H9 (cell line): ENCODE measurements at places on chromosomes 2 and 18. TPM values are rescaled to one million over a fixed set of nuclear protein-coding genes. Genes with fewer than 3 reads are reported as not detected.
A peak's percentile ranks its signal among the peaks of the same experiment; 100 is the strongest.

Gene ALKAL2
- total RNA-seq, result 0.48 and 0.68 TPM in 2 replicates

DNA sequence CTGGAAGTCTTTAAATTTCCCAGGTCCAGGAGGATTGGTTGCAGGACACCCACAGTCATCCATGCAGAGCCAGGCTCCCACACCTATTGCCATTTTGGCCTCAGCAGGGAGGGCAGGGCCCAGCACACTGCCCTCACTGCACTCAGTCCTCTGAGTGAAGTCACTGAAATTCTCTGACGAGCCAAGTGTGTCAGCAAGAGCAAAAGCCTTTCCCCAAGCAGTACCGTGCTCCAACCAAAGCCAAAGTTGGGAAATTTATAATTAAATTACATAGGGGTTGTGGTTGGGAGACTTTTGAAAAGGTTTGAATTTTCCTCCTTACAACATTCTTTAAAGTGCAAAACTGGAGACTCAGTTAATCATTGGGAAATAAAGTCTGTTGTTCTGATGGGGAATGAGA lies 98.5 kb upstream of the CD226 start:
- H3K4me3 ChIP-seq, result no peak overlapping the region

- no peak overlapping the region for H3K27ac ChIP-seq
- no peak for DNase-seq
- H3K4me1 ChIP-seq, result no peaks in the 10 kb centered on the region
- peaks cover 7% of the 10 kb centered on the region; the same call in 2 of the 3 replicates for H3K36me3 ChIP-seq
These were observed 60.1 kb upstream of the ARL4C start for GRCh38 chr2:234556848-234557573.

GRCh38 chr2:128354161-128354560 lies 35.5 kb upstream of the HS6ST1 start:
- DNase-seq, result no peak
- H3K4me3 ChIP-seq, result no peak overlapping the region
- no peak overlapping the region for H3K27ac ChIP-seq
- peaks cover 12% of the 10 kb centered on the region for H3K36me3 ChIP-seq
- H3K27me3 ChIP-seq, result no peaks in the 10 kb centered on the region
- no peaks in the 10 kb centered on the region for H3K4me1 ChIP-seq

DNA sequence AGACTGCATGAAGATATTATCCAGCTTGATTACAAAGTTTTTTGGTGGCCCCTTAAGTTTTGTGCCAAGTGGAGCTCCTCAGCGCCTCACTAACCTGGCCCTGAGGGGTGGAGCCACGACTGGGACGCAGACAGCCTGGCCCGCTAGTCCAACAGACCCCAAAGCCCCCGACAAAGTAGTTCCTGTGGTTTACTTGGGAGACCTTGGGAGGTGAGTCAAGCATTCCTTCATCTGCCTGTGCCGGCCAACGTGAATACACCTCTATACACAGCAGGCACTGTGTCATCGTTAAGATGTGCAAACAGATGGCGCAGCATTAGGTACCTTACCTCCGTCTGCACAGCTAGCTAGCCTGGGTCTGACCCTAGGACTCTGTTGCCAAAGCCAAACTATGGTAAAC lies 55.0 kb upstream of the LAMA1 start:
- H3K4me1 ChIP-seq, result no peaks in the 10 kb centered on the region
- H3K27ac ChIP-seq, result no peak overlapping the region
- H3K36me3 ChIP-seq, result no peaks in the 10 kb centered on the region
- DNase-seq, result no peak
- H3K4me3 ChIP-seq, result no peak overlapping the region

Gene ACMSD
- not detected in 2 replicates for total RNA-seq

Gene CREG2
- total RNA-seq, result 0.77 and 1.2 TPM in 2 replicates

- no peaks in the 10 kb centered on the region for H3K27me3 ChIP-seq
- H3K27ac ChIP-seq, result no peak overlapping the region
- H3K4me3 ChIP-seq, result no peak overlapping the region
These were observed 46.1 kb downstream of the SDC1 start for GRCh38 chr2:20178666-20179465.

DNA sequence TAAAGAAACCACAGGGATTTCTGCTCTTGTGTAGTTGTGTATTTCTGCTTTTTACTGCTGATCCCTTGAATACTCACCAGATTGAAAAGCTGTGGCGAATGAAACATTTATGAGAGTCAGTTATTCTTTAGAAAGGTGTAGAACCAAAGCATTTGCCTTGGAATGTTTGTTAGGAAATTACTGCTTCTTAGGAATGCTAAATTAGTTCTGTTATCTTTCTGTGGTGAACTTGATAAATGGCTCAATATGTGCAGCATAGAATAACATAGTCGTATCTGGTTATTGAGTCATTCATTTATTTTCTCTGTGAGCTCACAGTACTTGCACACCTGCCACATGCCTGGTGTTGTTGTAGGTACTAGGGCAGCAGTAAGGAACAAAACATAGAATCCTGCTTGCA lies 57.0 kb upstream of the FAM237A start:
- no peak for DNase-seq
- no peak overlapping the region for H3K4me3 ChIP-seq
- no peaks in the 10 kb centered on the region for H3K36me3 ChIP-seq
- H3K27ac ChIP-seq, result no peak overlapping the region
- no peaks in the 10 kb centered on the region for H3K27me3 ChIP-seq
- no peaks in the 10 kb centered on the region for H3K4me1 ChIP-seq

DNA sequence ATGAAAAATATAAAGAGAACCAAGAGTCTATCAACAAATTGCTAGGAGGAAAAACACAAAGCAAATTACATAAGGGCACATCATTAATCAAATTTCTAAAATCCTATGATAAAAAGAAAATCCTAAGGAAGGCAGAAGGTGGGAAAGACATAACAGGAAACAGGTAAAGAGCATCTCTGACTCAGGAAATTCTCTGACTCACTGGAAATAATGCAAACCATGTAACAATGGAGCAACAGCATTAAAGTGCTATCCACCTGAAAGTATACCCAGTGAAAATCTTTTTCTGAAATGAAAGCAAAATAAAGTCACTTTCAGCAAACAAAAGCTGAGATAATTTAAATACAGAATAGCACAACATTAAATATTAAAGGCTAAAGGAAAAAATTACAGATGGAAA lies 10.9 kb downstream of the ALK start:
- no peaks in the 10 kb centered on the region for H3K4me1 ChIP-seq
- no peaks in the 10 kb centered on the region for H3K36me3 ChIP-seq
- no peak for DNase-seq
- H3K4me3 ChIP-seq, result no peak overlapping the region

Gene ACKR3
- total RNA-seq, result 0.44 and 0.64 TPM in 2 replicates

GRCh38 chr2:10221443-10221842 lies 81.3 kb upstream of the HPCAL1 start:
- H3K4me3 ChIP-seq, result no peak overlapping the region
- DNase-seq, result no peak
- H3K36me3 ChIP-seq, result no peaks in the 10 kb centered on the region
- no peak overlapping the region for H3K27ac ChIP-seq

Gene SCN1A
- 0.13 and 0.18 TPM in 2 replicates for total RNA-seq

GRCh38 chr18:70022636-70023035 lies 75.0 kb upstream of the CD226 start:
- no peaks in the 10 kb centered on the region for H3K27me3 ChIP-seq
- no peak for DNase-seq
- H3K36me3 ChIP-seq, result peaks cover 5% of the 10 kb centered on the region; the same call in 2 of the 3 replicates
- no peak overlapping the region for H3K27ac ChIP-seq
- no peak overlapping the region for H3K4me3 ChIP-seq

DNA sequence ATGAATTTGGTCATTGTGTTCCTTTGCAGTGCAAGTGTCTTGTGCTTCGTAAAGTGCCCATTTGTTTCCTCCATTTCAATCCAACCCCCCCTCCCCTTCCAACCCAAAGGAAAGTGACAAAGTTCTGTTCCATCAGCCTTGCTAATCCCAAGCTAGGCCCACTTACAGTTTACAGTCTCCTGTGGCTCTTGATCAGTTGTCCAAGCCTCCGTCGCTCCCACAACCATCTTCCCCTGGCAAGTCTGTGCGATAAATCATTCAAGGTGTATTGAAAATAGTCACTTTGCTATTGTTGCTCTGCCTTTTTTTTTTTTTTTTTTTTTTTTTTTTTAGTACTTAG lies 6.5 kb downstream of the POU3F3 start:
- peaks cover 79% of the 10 kb centered on the region for H3K27me3 ChIP-seq
- H3K36me3 ChIP-seq, result no peaks in the 10 kb centered on the region
- no peak for DNase-seq
- peak overlapping the region; percentile 21; the same call in 1 of the 3 replicates for H3K4me3 ChIP-seq

GRCh38 chr2:100228415-100228814 lies 86.0 kb upstream of the AFF3 start:
- no peak overlapping the region for H3K27ac ChIP-seq
- H3K27me3 ChIP-seq, result no peaks in the 10 kb centered on the region
- H3K36me3 ChIP-seq, result no peaks in the 10 kb centered on the region; the same call in 2 of the 3 replicates
- no peak overlapping the region for H3K4me3 ChIP-seq
- H3K4me1 ChIP-seq, result no peaks in the 10 kb centered on the region

DNA sequence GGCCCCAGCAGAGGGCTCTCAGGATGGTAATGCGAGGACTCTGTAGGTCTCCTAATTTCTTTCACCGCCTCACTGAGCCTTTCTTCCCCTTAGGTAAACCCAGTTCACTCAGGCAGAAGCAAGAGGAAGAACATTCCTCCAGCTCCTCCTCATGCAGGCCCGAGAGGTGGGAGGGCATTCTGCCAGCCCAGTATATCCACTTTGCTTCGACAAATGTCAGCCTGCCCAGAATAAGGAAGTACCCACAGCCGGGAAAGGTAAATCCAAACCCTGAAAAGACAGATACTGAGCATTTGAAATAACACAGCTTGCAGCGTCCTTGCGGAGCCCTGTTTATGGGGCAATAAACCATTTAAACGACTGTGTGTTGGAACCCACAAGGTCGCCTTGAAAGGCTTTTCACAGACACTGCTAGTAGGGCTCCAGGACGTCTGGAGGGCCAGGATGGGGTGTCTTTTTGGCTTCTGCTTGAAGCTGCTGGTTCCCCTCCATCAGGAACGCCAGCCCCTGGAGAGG lies 63.0 kb upstream of the STPG4 start:
- no peak for DNase-seq
- H3K4me1 ChIP-seq, result no peaks in the 10 kb centered on the region
- H3K36me3 ChIP-seq, result no peaks in the 10 kb centered on the region
- H3K4me3 ChIP-seq, result no peak overlapping the region
- no peaks in the 10 kb centered on the region for H3K27me3 ChIP-seq

DNA sequence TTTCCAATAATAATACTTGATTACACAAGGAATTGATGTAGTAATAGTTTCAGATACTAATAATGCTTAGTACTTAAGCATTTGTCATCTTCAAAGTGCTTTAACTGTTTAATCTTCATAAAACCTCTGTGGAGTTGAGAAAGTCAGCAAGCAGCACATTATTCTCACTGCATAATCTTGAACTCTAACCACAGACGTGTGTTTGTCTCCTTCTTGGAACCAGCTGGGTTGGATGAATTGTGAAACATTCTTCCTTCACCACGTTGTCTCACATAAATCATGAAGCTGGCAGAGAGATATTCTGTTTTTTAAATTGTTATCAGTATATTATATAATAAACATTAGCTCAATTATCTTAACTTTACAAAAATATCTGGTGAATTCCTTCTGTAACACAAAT lies 55.1 kb upstream of the LDAH start:
- H3K36me3 ChIP-seq, result no peaks in the 10 kb centered on the region
- H3K4me1 ChIP-seq, result no peaks in the 10 kb centered on the region
- no peak overlapping the region for H3K4me3 ChIP-seq
- no peak overlapping the region for H3K27ac ChIP-seq

- H3K4me1 ChIP-seq, result no peaks in the 10 kb centered on the region
- DNase-seq, result no peak
- H3K36me3 ChIP-seq, result peaks cover 16% of the 10 kb centered on the region; the same call in 2 of the 3 replicates
- no peak overlapping the region for H3K27ac ChIP-seq
- no peak overlapping the region for H3K4me3 ChIP-seq
These were observed 97.1 kb downstream of the PRPF40A start for GRCh38 chr2:152620208-152620607.

GRCh38 chr2:44358503-44358902 lies 2.8 kb downstream of the PREPL start:
- H3K4me3 ChIP-seq, result no peak overlapping the region
- no peaks in the 10 kb centered on the region for H3K27me3 ChIP-seq
- H3K27ac ChIP-seq, result no peak overlapping the region
- DNase-seq, result no peak

- no peak overlapping the region for H3K27ac ChIP-seq
- H3K27me3 ChIP-seq, result no peaks in the 10 kb centered on the region
- no peak overlapping the region for H3K4me3 ChIP-seq
- no peaks in the 10 kb centered on the region for H3K36me3 ChIP-seq
These were observed 102.9 kb downstream of the CDC42EP3 start for GRCh38 chr2:37568565-37568964.

DNA sequence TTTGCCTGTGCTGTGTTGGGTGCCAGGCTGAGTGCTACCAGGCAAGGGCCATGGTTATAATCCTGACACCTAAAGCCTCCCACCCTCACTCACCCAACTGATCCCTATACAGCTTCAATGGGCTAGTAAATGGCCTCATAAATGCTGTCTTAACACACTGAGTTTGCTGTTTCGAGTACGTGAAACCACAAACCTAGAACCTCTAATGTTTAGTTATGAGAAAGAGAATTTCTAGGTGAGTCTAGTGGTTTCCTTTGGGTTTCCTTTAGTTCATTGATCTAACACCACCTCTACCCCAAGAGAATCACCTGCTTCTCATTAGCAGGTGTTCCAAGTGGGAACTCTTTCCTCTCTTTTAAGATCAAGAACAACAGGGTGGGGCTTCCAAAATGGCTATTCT lies 172.0 kb downstream of the MC4R start:
- H3K4me1 ChIP-seq, result no peaks in the 10 kb centered on the region
- no peaks in the 10 kb centered on the region for H3K27me3 ChIP-seq
- no peak overlapping the region for H3K4me3 ChIP-seq
- H3K27ac ChIP-seq, result no peak overlapping the region
